ENCODE measurements at places on chromosomes 1 and 21.

DNA sequence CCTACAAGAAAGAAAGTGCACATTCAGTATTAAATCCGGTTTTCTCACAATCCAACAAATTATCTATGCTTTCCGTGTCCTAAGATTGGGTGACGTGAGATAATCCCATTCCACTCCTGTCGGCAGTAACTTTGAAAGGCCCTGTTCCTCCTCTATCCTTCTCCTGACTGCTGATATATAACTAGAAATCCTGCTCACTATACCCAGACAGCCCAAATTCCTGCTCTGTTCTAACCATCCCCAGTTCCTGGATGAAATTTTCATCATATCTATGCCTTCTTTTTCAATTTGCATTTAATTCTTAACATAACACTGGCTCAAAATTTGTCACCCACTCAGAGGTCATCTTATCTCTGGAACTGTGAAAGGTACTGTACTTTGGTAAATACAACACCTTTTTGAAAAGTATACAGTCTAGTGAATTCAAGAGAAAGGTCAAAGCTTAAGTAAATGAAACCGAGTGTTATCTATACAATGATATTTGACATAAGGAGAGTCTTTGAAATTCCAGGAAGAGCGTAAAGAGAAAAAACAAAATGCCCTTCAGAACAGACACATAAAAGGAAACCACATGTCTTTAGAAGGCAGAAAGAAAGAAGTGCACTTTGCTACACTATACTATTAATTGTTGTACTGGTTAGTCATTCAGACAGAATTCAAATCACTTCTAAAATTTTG is 200.5 kb upstream of the NEGR1 start:
- DNase-seq, result no peak

GRCh38 chr1:20184997-20185833 is 681 bp upstream of the UBXN10 start:
- no peak for DNase-seq

DNA sequence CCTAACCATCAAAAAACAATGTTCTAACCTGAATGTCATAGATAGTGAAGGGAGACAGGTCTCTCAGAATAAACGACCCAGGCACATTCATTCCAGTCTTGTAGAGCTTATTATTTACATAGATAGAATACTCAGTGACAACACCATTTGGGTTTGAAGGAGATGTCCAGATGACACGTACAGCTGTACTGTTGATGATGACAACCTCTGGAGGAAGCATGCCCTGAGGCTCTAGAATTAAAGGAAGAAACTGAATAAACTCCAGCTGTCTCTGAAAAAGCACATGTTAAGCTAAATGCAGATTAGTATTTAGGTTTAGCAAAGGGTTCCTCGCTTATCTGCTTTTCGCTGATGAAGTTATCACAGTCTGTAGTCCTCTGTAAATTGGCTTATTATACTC is 277.2 kb downstream of the KCTD3 start:
- no peak for DNase-seq

DNA sequence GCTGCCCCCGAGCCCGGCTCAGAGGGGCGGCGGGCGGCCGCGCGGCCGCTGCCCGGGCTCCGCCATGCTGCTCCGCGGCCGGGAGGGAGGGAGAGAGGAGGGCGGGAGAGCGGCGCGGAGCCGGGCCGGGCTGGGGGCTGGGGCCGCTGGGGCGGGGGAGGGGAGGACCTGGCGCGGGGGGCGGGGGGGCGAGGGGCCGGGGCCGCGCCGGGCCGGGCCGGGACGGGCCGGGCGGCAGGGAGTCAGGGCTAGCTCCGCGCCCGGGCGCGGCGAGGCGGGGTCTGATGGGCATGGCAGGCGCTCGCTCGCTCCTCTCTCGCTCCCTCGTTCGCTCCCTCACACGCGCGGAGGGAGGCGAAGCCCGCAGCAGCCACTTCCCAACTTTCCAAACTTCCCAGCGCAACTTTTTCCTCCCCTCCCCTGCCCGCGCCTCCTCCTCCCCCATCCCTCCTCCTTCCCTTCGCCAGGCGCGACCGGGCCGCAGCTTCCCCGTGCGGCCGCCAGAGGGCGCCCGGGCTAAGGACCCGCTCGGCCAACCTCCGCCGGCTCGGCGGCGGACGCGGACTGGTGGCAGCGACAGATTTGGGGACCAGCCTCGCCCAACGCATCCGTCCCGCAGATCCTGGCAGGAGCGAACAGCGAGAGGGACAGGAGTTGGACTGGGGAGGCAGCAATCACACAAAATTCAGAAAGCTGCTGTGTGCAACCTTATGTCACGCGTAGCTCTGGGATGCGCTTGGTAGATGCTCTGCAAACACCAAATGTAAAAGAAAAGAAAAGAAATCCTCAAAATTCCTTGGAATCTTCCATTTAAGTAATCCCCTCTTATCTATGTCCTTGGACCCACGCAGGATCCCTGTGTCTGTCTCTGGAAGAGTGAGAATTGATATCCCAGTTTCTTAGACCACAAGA is at the start of gene TRABD2B:
Gene TRABD2B, minus strand, starts transcription at position 97 of the 912 bp plus-strand sequence.
- peak; percentile 72 for DNase-seq

DNA sequence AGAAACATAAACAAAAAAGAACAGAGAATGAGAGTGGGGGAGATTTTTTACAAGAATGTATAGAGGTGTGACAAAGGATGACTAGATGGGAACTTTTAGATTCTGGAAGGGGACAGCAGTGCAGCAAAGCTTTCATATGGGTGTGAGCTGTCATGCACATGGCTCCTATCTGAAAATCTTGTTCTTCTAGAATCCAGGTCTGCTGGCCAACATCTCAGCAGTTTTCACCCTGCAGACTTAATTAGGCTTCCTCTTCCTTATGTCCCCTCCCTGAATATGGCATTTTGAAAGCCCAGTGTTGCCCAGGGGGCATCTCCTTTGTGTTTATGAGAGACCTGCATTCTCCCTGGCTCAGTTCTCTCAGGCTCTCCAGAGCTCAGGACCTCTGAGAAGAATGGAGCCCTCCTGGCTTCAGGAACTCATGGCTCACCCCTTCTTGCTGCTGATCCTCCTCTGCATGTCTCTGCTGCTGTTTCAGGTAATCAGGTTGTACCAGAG is at the start of gene CYP4Z1:
Gene CYP4Z1, plus strand, starts transcription at position 135 of the 498 bp plus-strand sequence. Its CDS starts 260 bp downstream, at position 395.
- no peak for DNase-seq

DNA sequence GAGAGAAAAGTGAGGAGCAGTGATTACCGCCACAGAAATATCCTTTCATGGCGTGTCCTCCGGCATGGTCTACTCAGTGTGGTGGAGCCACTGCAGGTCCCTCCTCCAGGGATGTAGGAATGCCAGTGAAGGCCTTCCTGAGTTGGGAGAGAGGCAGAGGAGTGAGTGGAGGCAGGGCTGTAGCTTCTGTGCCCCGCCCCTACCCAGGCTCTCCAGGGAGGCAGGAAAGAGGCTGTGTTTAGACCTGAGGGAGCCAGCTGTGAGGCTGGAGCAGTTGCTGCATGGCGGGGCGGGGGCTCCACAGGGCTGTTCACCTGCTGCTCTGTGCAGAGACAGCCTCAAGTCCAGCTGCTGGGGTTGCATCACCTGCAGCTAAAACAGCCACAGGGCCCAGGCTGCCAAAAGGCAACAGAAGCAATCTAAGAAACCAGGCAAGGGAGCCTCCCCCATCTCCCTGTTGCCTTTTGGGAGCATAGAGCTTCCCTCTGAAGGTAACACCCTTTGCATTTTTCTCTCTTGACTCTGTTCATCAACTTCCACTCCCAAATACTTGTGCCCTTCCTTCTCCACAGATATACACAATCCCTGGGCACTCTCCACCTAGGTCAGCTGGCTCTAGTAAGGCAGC is 801 bp upstream of the ANXA9 start:
- peak; percentile 66 for DNase-seq

Measured in epithelial cell of esophagus (primary cell).